ENCODE measurements at places on chromosomes 6 and 20.

DNA sequence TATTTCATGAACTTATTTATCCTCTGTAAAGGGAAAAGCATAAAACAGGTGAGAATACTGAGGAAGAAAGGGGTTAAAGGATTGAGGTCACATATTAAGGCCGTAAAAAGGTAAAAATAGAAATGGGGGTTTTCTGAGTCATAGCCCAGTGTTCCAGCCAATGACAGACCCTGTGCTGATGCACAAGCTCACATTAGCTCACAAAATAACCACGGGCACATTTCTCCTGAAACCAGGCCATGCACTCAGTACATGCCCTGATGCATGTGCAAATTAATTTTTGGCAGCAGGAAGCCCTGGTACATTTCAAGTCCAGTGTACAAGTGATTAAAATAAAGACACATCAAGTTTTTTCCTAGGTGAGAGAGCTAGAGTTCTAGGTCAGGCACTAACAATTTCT lies 194.4 kb downstream of the TMEM200A start:
- no peak for DNase-seq

- peak; percentile 92 for DNase-seq
Measured at GRCh38 chr20:830011-830521, 3.4 kb upstream of the FAM110A start.

DNA sequence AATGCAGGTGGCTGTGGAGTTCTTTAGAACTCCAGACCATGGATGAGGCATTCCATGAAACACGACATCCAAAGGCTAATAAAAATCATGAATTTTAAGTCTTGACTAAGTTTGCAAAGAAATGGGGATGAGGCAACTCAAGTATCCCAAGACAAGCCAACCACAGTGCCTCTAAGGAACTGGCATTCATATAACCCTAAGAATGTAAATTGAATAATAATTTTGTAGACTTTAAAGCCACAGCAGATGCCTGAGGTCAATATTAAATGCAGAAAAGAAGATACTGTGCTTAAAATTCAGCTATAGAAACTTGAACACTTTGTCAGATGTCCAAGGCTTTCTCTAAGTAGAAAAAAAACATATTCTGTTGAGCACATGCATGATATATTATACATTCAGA lies 54.5 kb downstream of the TFAP2B start:
- no peak for DNase-seq

- DNase-seq, result no peak
Measured at GRCh38 chr6:30572148-30572547, 906 bp downstream of the ABCF1 start.

GRCh38 chr20:32574296-32575226 lies 10.6 kb downstream of the NOL4L start:
- peak; percentile 25 for DNase-seq

- no peak for DNase-seq
Measured at GRCh38 chr6:79374308-79374707, 139.8 kb upstream of the HMGN3 start.

DNA sequence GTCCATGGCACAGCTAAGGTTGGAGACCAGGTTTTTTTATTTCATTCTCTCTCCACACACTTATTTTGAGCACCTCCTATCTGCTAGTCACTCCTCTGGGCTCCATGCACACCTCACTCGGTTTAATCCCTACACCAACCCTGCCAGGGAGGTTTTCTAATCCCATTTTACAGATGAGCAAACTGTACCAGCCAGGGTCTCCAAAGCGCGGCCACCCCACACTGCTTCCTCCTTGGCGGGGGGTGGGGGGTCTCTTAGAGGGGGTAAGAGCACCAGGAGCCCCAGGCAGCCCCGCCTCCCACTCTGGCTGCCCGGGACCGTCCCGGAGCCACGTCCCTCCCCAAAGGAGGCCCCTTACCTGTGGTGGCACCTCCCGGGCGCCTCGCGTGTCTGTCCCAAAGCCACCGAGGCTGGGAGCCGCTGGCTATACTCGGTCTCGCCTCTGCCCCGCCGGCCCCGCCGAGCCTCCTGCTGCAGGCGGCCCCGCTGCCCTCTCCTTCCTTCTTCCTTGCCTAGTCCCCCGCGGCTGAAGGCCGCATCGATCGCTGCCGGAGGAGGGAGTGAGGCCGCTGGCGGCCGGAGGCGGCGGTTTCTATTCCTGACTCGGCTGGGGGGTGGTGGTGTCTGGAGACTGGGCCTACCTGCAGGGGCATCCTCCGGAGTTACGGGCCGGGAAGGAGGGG lies at the start of gene KCNS1:
Gene KCNS1 (minus strand): TSS at position 565 of the 683 bp plus-strand sequence. CDS start 1,891 bp downstream, outside the sequence.
- DNase-seq, result no peak

DNA sequence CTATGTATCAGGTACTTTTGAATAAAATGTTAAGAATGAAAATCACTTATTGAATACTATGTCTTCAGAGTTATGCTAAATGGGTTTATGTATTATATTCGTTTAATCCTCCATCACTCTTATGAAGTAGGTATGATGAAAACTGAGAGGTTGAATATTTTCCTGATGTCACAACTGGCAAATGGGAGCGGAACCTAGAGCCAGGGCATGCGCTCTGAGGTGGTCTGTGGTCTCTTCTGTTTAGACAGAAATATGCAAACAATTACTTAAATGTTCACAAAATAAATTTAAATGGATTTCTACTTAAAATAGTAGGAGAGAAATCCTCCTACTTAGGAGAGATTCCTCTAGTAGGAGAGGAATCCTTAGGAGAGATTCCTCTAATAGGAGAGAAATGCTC lies 21.3 kb upstream of the UTRN start:
- DNase-seq, result no peak

Measured in GM04503 (cell line).